Stimulated activated CD4-positive, alpha-beta T cell treated with anti-CD3 and anti-CD28 coated beads, Interleukin-1b, Interleukin-23, amount 100 ng/mL, for 1 hour (primary cell): ENCODE measurements at places on chromosomes 7 and 10.

DNA sequence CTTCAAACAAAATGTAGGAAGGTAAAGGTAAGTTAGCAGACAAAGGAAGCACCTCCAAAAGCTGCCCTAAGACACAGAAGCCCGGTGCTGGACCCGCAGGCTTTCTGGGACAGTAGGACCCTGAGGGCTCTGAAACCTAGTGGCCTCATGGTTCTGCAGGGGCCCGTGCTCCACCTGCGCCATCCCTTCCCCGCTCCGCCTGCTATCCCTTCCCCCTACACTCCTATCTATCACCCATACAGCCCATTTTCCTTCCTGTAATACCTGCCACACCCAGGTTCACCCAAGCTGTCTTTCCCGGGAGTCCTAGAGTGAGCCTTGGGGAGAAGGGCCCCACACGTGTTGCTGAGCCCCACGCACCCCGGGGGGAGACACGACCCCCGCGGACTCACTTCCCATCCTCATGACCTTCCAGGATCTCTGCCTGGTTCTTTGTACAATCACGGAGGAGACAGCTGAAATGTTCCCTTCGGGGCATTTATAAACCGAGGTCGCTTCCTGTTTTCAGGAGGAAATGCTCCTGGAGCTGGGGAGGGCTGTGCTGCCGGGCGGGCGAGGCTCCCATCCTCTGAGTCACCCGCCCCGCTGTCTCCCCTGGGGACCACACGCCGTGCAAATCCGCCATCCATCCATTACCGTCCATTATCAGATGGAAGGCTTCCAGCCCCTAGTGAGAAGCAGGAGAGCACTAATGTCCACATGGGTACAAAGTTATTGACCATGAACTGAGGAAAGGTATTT is 251.7 kb upstream of the PITRM1 start:
- DNase-seq = no peak

GRCh38 chr10:125423569-125423968 is 259.4 kb downstream of the TEX36 start:
- DNase-seq = no peak

- no peak for DNase-seq
Measured at GRCh38 chr7:111089822-111090426, 1.0 kb upstream of the LRRN3 start.

DNA sequence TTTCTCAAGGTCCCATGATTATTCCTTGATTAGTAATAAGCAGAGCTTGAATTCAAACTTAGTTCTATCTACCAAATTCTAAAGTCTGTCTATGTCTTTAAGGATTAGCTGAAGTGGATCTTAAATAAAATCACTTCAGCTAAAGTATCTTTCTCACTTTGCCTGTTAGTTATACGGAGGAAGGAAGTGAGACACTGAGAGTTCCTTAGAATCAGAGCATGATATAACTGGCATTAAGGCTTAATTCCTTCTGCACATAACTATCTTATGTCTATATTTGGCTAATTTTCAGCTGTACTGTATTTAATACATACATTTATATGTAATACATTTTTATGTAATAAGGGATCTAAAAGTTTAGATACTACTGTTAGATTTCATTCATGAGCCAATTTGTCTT is 491.1 kb upstream of the GHITM start:
- no peak for DNase-seq

- DNase-seq = no peak
Measured at GRCh38 chr10:89352802-89353201, 25.0 kb downstream of the IFIT3 start.

GRCh38 chr10:74333174-74333573 is 182.2 kb downstream of the ADK start:
- DNase-seq = no peak

GRCh38 chr10:87598700-87599099 is 61.0 kb upstream of the PAPSS2 start:
- DNase-seq = no peak

- no peak for DNase-seq
Measured at GRCh38 chr7:28075674-28076358, 104.8 kb downstream of the JAZF1 start.

DNA sequence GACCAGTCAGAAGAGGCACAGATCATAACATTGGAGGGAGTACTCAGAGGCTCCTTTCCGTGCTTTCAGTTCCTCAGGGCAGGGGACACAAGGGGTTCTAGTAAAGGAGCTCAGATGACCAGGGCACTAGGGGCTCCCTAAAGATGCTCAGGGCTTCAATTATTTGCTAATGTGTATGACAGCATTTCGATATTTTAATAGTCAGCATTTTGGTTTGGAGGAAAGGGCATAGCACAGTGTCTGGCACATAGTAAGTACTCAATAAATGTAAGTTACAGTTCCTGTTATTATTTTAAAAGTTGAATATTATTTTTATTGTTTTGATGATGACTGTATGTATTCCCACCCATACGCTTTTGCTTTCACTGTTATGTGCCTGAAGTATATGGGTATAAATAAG is 260.0 kb downstream of the REEP3 start:
- DNase-seq = no peak

DNA sequence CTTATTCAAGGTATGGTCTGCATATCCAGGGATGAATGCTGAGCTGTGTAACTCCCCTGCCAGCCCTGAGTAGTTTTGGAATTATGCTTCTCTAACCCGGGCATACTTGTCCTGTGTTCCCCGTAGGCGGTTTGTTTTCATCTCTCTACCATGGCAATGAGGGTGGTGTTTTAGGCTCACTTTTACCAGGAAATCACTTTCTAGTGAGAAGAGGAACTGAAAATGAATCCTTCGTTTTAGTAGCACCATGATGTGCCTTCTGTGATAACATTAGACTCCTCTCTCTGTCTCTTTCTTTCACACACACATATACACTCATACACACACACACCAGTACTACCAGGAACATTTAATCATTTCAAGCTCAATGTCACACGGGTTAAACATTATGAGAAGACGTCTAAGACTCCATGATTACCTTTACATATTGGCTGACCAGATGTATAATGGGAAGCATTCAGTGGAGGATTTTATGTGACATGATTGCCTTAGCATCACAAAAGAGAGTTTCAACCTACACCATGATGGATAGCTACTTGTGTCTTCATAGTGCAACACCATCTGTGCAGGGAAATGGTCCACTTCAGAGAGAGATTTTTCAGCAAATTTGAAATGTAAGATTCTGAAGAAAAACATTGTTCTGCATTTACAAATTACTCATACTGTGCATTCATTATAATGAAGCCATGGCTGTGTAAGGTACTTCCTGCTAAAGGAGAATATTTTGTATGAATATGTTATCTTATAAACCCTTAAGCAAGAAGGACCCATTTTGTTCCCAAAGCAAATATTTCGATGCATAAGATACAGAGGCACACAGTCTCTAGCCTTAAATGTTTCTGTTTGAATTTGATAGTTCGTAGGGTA is 31.0 kb upstream of the PFKP start:
- no peak for DNase-seq

- DNase-seq = no peak
Measured at GRCh38 chr10:128579901-128580300, 453.7 kb upstream of the MKI67 start.

DNA sequence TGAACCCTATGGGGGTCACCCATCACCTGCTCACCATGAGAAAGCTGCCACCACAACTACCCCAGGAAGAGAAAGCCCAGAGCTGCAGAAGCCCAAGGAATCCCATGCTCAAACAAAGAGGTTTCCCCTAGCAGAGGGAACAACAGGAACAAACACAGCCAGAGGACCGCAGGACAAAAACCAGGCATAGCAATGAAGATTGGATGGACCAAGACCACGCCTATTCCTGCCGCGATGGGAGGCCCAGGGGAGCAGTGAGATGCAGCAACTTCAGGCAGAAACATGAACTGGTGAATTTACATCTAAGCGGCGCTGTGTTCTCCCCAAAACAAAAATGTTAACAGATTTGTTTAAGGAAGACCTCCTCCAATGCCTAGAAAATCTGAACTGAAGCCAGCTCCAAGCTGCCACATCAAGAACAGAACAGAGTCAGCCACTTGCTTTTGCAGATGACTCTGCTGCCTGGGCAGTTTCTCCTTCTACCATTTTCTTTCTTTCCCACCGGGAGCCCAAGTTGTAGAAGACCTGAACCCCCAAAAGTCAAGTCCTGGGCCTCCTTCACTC is 134.2 kb upstream of the NEBL start:
- no peak for DNase-seq

- no peak for DNase-seq
Measured at GRCh38 chr10:83605783-83606630, 533.3 kb upstream of the GHITM start.

- no peak for DNase-seq
Measured at GRCh38 chr7:45182856-45183710, 25.5 kb downstream of the RAMP3 start.

GRCh38 chr7:158867214-158867984 is 11.0 kb downstream of the DYNC2I1 start:
- no peak for DNase-seq

DNA sequence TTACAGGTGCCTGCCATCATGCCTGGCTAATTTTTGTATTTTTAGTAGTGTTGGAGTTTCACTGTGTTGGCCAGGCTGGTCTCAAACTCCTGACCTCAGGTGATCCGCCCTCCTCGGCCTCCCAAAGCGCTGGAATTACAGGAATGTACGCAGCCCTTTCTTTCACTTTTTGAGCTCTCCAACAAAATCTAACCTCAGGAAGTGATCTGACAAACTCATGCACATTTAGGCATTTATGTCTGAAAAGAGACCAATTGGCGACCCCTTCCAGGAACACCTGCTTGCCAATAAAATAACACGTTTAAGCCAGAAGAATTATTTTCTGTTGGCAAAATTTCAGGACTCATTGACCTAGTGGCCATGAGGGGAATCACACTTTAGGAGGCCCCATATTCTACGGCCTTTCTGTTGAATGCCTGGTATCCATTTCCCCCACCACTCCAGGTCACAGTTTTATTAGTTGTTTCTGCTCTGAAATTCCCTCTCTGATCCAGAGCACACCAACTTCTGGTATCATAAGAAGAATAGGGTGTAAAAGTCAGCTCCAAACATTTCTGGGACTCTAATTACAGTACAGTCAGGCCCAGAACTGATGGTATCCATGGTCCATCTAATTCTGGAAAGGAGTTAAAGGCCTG is 65.8 kb upstream of the FRMD4A start:
- no peak for DNase-seq

DNA sequence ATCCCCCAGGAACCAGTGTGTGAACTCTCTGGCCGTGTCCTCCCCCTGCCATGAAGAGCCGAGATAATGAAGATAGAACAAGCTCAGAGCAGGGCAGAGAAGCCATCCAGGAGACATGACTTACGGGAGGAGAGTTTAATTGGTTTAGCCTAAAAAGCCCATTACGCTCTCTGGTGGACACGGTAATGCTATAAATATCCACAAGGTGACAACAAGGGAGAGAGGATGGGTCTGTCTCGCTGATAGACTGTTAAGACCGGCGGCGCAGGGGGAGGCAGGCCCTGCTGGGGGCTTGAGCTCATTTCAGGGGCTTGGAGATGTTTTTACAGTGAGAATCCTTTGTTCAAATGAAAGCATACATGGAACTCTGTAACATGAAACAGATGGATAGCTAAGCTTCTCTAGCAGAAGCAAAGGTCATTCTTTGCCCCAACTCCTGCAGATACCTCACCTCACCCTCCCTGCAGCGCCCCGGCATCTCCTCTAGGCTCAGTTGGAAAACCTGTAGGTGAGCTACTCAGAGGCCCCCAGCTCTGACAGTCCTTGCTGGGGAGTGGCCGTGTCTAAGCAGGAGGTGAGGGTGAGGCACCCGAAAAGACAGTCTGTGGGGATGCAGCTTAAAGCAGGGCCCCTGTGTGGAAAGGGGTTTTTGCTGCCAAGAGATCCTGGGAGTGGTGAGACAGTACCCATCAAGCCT is 40.8 kb upstream of the LOXL4 start:
- no peak for DNase-seq

DNA sequence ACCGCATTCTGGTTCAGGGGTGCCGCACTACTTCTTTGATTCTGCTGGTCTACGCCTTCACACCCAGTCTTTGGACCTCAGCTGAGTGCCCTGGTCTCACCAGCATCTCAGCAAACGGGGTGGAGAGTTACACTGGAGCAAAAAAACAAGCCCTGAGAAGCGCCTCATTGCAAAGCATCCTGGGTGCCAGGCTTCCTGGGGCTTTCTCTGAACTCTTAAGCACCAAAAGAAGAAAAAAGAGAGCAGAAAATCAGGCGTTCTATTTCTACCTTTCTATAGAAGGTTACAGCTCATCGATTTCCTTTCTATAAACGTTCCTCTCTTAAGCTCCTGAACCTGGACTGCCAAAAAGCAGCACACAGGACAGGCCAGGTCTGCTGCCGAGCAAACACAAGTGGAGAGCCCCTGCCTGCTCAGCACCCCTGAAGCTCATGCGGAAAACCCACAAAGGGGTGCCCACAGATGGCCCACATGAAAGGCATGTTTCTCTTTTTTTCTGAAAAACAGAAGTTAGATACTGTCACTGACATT is 217.9 kb downstream of the SFMBT2 start:
- DNase-seq = peak; percentile 8

- no peak for DNase-seq
Measured at GRCh38 chr10:6123532-6123931, 34.7 kb downstream of the RBM17 start.

GRCh38 chr7:106731646-106732444 is 70.9 kb upstream of the CCDC71L start:
- no peak for DNase-seq

DNA sequence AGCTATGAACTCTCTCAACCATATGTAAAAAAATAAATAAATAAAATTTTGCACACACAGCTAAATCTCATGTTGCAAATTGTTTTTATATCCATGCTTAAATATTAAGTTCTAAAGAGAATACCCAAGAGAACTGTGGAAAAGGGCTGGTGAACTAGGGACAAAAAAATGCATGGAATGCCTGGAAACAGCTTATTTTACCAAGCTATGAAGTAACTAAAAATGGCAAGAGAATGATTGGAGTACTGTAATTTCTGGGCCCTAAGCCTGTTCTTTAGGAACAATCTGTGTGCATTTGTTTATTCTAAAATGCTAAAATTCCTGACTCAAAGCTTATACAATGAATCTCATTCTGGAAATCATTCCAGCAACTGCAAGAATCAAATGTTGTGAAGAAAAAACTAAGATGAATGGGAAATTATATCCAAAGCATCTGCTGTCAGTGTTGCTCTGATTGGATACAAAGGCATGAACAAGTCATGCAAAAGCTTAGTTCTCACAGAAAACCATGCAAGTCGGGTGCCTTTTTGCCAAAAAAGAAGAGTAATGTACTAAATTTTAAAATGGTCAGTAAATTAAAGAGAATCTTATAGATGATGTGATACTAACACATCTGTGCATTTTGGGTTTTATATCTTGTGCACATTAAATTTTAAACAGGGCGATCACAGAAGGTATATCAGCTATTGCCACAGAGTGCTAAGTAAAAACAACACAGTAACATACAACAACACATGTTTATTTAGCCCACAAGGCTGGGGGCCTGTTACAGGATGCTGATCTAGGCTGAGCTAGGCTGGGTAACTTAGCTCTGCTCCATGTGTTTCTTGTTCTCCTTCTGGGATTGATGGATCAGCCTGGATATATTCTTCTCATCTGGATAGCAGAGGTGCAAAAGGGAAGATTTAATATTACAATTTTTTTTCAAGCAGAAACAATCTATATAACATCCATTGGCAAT is 453.5 kb upstream of the SEMA3A start:
- DNase-seq = no peak
